ENCODE measurements at places on chromosomes 7 and 10.

DNA sequence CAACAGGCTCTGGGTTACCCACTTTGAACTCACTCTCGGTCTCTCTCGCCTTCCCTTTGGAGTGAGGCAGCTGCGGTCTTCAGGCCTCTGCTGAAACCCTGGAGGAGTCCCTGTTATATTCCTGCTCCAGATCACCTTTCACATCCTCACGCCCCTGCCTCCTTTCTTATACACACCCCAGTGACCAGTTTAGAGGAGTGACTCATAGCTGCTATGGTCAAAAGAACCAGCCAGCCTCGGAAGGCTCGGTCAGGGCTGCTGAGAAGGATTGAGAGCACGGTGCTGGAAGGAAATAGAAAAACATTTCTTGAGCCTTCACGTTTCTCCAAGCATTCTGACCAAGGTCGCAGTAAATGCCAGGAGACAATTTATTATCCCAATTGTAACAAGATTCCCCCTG lies 28.3 kb upstream of the SVOPL start:
- DNase-seq: no peak

DNA sequence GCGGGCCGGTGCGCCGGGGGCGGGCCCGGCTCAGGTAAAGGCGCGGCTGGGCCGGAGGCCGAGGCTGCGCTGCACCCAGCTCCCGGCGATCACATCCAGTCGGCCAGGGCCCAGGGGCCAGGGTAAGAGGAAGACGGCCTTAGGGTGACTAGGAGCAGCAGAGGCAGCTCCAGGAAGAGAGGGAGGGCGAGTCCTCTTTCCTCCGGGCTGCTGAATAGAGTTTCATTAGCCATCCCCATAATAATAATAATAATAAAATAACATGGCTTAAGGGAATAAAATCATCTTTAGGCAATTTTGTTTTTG lies 44.8 kb upstream of the CDK1 start:
- DNase-seq: no peak

- no peak for DNase-seq
These were observed 8.5 kb upstream of the NFE2L3 start for GRCh38 chr7:26143298-26144048.

DNA sequence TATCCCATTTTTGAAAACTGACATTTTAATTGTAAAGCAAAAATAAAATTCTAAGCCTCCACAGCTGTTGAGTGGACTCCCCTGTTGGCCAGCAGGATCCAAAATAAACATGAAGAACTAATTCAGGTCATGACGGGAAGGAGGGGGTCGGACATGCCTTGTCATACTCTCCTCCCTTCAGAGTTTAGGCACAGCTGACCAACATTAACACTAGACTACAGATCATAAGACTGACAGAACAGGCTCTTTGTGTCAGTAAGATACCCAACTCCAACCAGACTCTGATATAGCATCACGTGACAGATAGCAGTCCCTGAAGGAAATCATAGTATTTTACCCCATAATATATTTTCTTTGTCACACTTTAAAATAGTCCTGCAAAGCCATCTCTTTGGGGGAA lies 20.9 kb upstream of the ZNF12 start:
- no peak for DNase-seq

DNA sequence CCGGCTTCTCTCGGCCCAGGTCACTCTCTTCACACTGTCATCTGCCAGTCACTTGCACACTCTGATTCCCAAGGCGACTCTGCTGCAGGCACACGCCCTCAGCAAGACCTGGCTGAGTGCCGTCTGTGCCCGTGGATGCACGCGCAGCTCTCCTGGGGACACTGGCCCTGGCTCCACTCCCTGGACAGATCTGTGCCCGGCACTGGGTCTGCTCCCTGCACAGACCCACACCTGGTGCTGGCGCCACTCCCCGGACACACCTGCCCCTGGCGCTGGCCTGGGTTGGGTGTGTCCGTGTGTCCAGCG lies 133.2 kb downstream of the DNAJB6 start:
- no peak for DNase-seq
